MV-4-11 (cell line): ENCODE measurements at places on chromosomes 4 and X.
A peak's percentile ranks its signal among the peaks of the same experiment; 100 is the strongest.

DNA sequence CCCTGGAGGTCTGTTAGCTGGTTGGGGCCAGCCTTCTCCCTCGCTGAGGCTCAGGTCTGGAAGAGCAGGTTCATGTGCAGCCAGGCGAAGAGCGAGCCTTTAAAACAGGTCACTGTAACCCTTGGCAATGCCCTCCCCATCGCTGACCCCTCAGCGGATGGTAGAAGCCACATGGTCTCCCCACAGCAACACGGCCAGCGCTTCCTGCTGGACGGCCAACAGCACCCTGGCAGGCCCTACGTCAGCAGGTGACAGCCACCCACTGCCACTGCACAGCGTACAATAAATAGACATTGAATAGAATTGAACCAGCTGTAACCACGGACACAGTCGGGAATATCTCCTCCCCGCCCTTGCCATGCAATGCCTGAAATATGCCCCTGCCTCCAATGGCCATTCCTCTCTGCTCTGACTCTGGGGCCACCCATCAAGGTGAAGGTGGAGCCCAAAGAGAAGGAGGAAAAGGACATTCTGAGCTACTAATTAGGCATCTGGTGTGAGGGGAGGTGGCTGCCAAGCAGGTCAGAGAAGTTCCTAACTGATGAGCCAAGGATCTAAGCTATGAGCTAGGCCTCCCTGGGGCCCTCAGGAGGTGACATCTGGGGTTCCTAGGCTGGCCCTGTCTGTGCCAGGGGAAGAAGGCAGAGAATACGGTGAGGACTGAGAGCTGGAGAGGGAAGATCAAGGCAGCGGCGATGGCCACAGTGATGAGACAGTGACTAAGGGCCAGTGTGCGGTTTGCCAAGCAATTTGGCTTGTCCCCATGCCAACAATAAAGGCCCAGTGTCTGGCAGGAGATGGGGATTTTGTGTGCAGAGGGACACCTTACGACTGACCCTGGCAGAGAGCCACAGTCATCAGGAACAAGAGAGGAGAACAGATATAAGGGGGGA is 202.3 kb downstream of the BCOR start:
- no peak for DNase-seq

DNA sequence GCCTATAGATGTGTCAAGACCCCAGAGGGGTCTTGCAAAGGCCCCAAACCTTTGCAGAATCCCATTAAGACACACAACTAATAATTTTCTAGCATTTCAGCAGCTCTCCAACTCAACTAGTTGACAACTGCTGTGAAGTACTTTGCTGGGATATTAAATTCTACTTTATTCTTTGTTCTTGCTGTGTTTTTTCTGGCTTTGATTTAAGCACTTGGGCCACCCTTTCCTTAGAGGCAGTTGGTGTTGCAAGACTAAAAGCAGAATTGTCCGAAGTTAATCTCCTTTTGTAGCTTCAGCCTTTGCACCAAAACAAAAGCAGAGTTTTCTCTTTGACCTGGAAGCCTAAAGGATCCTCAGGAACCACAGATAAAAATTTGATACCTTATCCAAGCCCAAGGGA is 353.1 kb upstream of the CLNK start:
- DNase-seq = no peak

DNA sequence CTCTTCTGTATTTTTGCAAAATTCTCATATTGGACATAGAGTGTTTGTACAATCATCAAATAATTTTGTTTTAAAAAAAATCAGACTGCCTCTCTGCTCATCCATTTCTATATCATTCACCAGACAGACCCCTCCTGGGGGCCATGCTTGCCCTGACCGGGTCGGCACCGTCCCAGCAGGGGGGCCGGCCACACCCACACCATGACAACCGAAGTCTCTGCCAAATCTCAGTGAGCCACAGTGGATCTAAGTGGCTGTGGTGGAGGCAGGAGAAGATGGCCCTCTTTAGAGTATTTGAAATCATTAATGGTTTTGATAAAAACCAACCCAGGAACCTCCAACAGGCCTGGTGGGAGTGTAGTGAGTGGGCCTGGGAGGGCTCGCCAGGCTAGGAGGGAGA is 66.9 kb upstream of the ADRA2C start:
- DNase-seq = no peak

- DNase-seq = peak; percentile 24
Observed at GRCh38 chr4:159764343-159764952, 661.6 kb downstream of the RAPGEF2 start.
